ENCODE measurements at places on chromosomes 3 and 15.

DNA sequence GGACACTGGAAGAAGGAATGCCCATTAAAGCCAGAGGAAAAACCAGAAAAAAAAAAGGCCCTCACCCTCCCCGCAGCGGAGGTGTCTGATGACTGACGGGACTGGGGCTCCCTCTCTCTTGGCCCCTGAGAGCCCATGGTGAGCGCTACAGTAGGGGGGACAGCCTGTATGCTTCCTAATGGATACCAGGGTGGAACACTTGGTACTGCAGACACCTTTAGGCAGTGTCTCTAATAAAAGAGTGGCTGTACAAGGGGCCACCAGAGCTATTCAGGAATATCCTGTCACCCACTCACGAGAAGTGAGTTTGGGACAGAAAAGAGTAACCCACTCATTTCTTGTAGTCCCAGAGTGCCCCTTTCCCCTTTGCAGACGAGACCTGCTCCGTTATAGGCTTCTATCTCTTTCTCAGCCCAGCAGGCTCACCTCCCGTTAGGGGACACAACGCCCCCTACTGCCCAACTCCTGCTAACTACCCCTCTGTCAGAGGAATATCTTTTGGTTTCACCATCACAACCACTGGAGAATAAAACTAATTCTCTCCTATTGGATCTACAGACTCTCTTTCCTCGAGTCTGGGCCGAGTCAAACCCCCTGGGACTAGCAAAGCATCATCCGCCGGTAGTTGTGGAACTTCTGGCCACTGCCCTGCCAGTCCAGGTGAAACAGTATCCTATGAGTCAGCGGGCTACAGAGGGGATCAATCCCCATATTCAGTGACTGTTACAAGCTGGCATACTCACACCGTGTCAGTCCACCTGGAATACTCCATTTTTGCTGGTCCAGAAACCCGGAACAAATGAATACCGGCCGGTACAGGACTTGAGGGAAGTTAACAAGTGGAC, 40.8 kb downstream of the ZBTB11 start:
- DNase-seq: peak; percentile 51

- DNase-seq: no peak
Measured at GRCh38 chr15:94844538-94845389, 613.4 kb downstream of the MCTP2 start.

- no peak for DNase-seq
Measured at GRCh38 chr15:26660241-26660640, 112.6 kb downstream of the GABRB3 start.

DNA sequence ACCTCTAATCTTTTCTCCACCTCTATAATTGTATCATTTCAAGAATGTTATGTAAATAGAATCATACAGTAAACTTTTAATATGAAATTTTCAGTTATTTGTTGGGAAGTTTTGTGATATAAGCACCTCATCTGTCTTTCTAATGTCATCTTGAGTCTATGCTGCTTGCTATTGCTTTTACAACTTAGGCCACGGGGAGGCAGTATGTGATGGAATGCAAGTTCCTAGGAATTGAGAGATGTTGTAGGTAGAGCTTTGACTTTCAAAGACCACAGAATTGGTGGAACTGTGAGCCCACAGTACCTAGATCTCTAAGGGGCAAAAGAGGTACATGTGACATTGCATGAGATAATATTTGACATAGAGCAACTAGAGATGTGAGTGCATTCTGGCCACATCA, 328.3 kb downstream of the MFSD1 start:
- DNase-seq: no peak

DNA sequence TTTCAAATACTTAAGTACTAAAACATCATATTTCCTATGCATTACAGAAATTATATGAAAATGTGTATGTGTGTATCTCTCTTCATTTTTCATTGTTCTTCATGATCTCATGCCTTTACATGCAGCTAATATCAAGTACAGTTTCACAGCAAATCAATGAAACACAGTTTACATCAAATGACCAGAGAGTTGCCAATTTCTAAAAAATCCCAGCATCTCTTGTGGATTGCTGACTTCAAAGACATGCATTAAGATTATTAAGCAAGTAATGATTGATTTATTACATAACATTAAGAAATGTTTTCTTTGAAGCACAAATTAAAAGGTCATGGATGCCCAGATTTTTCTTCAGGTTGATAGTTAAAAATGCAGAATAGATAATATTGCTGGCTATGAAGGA, 31.0 kb upstream of the TAFA4 start:
- no peak for DNase-seq

GRCh38 chr3:115651599-115651998, 28.3 kb downstream of the GAP43 start:
- DNase-seq: no peak

DNA sequence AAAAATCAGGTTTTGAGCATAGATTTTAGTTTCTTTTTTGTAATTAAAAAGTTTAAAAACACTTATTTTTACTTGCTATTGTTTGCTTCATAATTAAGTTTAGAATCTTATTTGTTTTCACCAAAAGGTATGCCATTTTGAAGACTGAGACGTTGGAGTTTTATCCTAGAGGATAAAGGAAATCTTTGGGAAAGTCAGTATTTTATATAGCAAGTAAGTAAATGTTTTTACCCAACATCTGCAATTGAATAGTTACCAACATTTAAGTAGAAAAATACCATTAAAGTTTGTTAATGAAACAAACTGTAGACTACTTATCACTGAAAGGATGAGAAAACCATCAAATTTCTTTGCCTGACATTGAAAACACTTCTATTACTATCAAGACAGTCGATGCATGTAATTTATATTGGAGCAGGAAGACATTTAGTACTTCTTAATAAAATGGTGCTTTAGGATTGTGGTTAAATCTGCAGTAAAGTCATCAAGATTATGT, 14.0 kb upstream of the CHD2 start:
- DNase-seq: no peak

DNA sequence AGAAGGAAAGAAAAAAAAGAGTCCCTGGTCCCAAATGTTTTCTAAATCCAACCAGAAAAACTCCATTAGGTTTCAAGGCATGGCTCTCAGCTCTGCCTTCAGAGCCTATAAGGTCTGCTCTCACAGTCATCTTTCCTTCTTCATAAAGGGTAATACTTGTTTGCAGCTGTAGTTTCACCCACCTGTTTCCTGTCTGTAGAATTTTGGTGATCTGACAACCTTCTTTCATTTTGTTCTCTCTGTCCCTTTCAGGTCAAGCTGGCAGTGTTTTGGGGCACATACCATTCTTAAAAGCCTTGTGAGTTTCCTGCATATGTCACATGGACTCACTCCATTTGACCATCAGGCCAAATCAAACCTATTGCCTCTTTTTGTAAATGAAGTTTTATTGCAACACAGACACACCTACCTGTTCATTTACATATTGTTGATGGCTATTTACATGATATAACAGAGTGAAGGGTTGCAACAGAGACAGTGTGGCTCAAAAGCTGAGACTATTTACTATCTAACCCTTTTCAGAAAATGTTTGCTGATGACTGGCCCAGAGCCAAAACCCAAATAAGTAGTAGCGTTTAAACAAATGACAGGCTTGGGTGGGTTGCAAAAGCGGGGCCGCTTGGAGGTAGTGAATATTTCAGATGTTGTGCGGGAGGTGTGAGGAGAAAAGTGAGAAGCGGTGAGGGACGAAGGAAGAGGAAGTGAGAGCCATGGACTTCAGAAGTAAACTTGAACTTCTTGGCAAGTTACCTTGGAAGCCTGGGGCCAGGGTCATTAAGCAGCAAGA, 292.7 kb upstream of the PROK2 start:
- no peak for DNase-seq

DNA sequence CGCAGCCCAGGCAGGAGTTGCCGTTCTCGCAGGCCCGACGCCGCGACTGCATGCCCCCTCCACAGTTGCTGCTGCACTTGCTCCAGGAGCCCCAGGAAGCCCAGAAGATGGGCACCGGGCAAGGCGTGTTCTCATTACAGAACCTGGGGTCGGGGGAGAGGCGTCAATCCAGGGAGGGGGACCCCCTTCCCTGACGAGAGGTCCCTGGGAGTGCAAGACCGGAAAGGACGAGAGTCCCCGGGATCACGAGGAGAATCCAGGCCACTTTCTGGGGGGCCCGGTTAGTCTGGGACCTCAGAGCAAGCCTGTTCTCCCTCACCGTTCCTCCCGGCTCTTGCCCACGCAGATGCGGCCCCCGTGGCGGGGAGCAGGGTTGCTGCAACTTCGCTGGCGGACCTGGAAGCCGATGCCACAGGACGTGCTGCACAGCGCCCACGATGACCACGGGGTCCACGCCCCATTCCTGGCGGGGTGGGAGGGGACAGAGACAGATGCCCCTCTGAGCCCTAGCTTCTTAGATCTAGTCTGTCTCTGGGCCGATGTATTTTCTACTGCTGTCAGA, 113.9 kb downstream of the SEMA5B start:
- no peak for DNase-seq

DNA sequence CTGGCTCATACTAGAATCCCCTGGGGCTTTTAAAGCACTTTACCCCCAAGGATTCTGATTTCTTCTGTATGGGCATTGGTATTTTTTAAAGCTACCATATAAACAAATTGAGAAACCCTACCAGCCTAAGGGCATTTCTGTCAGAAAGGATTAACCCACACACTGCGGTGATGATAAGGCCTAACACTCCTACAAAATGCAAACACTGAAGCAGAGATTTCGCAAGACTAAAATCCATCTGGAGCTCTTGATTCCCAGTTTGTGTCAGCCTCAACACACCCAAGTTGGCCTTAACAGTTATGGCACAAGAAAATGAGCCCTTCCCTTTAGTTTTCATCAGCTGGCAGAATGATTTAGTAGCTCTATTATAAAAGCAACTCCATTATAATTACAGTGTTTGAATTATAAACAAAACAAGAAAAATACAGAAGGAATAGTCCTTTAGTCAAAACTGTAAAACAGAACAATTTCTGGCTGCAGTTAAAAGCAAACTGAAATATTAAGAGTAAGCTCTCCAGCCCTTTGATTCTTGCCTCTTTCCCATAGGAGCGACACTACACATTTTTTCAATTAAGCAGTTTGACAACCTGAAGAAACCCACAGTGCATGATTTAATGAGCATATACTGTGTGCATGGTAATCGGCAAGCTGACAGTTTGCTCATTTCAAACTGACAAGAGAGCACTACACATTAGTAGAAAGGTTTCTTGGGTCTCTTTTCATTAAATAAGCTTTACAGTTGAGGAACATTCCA, 441.2 kb downstream of the FHIT start:
- DNase-seq: no peak

GRCh38 chr3:123817413-123817812, 66.7 kb downstream of the MYLK start:
- DNase-seq: no peak

- no peak for DNase-seq
Measured at GRCh38 chr15:93196135-93196670, 107.2 kb upstream of the RGMA start.

- no peak for DNase-seq
Measured at GRCh38 chr3:143479727-143480126, 360.2 kb downstream of the CHST2 start.

GRCh38 chr3:136624894-136625815, 127.0 kb downstream of the STAG1 start:
- no peak for DNase-seq

DNA sequence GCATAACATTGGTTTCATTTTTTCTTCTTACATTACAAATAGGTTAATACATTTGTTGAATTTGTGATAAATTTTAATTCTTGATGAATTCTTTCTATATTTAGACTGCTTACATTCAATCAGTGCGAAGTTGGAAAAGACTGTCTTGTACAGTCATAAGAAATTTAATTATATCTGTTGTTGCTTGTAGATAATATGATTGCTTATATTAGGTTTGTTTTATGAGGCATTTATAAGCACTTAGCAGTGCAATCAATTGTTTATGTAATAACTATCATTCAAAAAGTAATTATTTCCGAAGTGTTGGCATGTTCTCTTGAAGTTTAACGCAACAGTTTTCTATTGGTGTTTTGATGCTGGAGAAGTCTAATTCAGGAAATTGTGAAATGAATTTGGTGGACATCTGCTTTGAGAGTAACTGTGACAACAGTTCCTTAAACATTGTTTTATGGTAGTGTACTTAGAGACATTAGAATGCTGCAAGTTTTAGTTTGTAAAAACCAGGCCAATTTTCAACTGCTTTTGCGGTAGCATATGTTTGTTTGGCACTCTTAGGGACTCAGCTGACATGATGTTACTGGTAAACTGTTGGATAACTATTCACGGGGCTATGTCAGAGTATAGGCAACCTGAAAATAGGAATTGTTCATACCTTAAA, 99.7 kb downstream of the NAALADL2 start:
- no peak for DNase-seq

DNA sequence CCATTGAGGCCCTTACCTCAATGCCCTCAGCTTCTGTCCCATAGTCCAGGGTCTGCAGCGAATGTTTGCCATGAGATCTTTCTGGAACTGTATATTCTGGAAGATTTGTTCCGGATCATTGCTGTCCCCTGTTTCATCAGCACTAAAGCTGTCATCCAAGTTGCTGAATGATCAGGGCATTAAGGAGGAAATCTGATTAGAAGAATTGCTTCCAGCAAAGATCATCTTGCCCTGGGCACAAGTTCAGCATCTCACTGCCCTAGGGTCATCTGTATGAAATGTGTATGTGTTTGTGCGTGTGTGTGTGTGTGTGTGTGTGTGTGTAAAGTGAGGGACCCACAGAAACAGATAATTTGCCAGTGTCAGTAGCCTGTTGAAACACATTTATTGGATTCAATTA, 1.4 kb downstream of the TMC3 start:
- DNase-seq: no peak

DNA sequence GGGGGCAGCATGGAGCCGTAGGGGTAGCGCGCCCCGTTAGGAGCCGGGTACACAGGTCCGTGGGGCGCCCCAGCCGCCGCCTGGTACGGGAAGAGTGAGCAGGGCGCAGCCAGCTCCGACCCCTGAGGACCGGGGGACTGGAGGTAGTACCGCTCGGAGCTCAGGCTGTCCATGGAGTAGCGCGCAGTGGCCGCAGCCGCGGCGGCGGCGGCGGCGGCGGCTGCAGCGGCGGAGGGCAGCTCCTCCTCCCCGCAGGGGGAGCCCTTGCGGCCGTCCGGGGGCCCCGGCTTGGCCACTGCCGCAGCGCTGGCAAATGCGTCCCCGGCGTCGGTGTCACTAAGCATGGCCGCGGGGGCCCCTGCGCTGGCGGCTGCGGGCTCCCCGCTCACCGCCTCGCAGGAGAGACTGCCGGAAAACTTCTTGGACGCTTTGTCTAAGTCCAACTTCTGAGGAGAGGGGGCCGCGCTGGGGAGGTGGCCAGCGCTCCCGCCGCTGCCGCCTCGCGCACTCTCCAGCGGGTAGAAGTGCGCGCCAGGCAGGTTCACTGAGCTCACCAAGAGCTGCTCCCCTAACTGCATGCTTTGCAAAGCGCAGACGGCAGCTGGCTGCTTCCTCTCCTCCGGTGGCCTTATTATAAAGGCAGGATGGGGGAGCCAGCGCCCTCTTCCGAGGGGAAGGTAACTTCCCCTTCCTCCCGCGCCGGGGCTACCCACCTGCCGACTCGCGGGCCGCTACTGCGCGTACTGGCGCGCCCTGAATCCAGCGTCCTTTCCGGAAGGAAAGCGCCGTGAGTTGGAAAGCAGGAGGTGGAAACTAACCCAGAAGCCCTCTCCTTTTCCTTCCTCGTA, at the start of gene EOMES:
Gene EOMES, minus strand, starts transcription at position 607 of the 848 bp plus-strand sequence. Its CDS starts 29 bp downstream, at position 578.
- peak; percentile 64 for DNase-seq

GRCh38 chr3:64554096-64554920, 133.5 kb downstream of the ADAMTS9 start:
- no peak for DNase-seq

Measured in central memory CD8-positive, alpha-beta T cell (primary cell).